ENCODE measurements at places on chromosomes 12 and 14. TPM values are rescaled to one million over a fixed set of nuclear protein-coding genes. Genes with fewer than 3 reads are reported as not detected.

GRCh38 chr12:1559676-1560091 is 34.7 kb downstream of the FBXL14 start:
- H3K4me1 ChIP-seq, result no peaks in the 10 kb centered on the region
- no peak overlapping the region for H3K27ac ChIP-seq
- no peaks in the 10 kb centered on the region for H3K36me3 ChIP-seq
- no peak for DNase-seq
- peaks cover 11% of the 10 kb centered on the region for H3K27me3 ChIP-seq

GRCh38 chr12:2541631-2542204 is 253.1 kb upstream of the FKBP4 start:
- no peak overlapping the region for H3K4me3 ChIP-seq
- H3K27me3 ChIP-seq, result no peaks in the 10 kb centered on the region
- no peak overlapping the region for H3K27ac ChIP-seq
- DNase-seq, result no peak

DNA sequence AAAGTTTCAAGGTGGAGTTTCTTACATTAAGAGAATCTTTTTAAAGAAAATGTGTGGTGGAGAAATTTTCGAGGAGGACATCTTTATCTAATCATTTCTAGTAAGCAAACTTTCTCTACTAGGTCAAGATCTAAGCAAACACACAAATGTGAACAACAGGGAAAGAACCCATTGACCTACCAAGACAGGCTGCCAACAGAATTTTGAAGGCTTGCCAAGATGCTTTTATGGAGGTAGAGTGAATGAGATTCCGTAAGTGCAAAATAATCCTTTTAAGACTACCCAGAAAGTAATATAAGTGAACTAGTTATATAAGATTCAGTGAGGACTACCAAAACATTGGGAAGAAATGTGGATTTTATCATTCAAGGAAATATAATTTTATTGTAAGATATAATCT is 357.1 kb upstream of the PDE3A start:
- no peaks in the 10 kb centered on the region for H3K36me3 ChIP-seq
- H3K27me3 ChIP-seq, result no peaks in the 10 kb centered on the region
- H3K27ac ChIP-seq, result no peak overlapping the region
- no peak overlapping the region for H3K4me3 ChIP-seq
- no peak for DNase-seq

DNA sequence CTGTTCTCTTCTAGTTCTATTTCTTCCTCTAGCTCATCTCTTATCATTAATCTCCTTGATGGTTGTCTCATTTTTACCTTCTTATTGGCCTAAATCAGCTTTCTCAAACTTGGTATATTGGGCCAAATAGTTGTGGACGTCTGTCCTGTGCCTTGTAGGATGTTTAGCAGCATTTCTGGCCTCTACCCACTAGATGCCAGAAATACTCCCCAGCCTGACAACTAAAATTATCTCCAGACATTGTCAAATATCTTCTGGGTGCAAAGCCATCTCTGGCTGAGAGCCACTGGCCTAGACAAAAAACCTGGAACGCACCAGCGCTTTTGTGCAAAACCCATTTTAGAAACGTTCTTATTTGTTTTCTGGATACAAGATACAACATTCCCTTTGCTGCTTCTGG is 38.8 kb upstream of the LRRC10 start:
- H3K36me3 ChIP-seq, result no peaks in the 10 kb centered on the region
- no peaks in the 10 kb centered on the region for H3K4me1 ChIP-seq
- no peak overlapping the region for H3K27ac ChIP-seq
- DNase-seq, result no peak
- H3K27me3 ChIP-seq, result peaks cover 19% of the 10 kb centered on the region
- H3K4me3 ChIP-seq, result no peak overlapping the region

EFS gene
- not detected for total RNA-seq

CLEC6A gene
- not detected for total RNA-seq

Data from activated CD4-positive, alpha-beta memory T cell treated with anti-CD3 and anti-CD28 coated beads, Interleukin-2, amount 10 ng/mL, durations not matched to agents 7 days and 5 days (primary cell).